ENCODE measurements at places on chromosomes 5 and 9.

- DNase-seq: no peak
Observed at GRCh38 chr9:93268551-93269314, 84.8 kb downstream of the WNK2 start.

- no peak for DNase-seq
Observed at GRCh38 chr9:68949271-68950000, 64.5 kb downstream of the PRKACG start.

GRCh38 chr5:151431666-151432065, 15.7 kb upstream of the SLC36A1 start:
- DNase-seq: no peak

GRCh38 chr5:137097203-137097602, 401.9 kb downstream of the SPOCK1 start:
- DNase-seq: no peak

DNA sequence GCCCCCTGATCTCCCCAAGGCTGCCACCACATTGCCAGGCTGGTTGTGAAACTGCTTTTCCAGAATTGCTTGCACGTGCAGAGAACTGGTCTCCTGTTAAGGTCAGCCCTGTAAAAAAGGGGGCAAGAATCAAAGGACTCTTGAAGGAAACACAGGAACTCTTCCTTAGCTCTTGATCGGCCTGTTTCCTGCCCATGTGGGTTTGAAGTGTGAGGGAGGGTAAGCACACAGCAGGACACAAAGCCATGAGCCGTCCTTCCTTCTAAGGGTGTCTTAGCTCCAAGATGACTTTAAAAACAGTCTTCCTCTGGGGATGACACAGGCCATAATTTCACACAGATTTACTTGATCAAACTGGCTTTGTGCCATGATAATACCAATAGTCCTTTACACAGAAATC, 36.1 kb downstream of the TEK start:
- DNase-seq: no peak

- no peak for DNase-seq
Observed at GRCh38 chr9:116372081-116372673, 218.6 kb downstream of the PAPPA start.

DNA sequence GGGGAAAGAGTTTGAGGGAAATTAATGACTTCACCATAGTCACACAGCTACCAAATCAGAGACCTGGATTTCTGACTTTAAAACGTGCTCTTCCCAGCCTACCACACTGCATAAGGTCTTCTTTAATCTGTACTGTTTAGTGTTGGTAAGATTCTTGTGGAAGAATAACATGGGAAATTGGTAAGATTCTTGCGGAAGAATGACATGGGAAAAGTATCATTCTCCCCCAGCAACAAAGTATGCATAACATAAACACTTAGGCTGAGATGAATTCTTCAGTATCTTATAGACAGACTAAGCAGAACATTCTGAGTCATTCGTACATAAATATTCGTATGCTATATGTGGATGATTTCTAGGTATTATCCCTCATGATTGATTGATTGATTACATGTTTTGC, 170.4 kb downstream of the FOCAD start:
- DNase-seq: no peak

GRCh38 chr5:173697931-173698579, 81.6 kb upstream of the BOD1 start:
- DNase-seq: no peak

DNA sequence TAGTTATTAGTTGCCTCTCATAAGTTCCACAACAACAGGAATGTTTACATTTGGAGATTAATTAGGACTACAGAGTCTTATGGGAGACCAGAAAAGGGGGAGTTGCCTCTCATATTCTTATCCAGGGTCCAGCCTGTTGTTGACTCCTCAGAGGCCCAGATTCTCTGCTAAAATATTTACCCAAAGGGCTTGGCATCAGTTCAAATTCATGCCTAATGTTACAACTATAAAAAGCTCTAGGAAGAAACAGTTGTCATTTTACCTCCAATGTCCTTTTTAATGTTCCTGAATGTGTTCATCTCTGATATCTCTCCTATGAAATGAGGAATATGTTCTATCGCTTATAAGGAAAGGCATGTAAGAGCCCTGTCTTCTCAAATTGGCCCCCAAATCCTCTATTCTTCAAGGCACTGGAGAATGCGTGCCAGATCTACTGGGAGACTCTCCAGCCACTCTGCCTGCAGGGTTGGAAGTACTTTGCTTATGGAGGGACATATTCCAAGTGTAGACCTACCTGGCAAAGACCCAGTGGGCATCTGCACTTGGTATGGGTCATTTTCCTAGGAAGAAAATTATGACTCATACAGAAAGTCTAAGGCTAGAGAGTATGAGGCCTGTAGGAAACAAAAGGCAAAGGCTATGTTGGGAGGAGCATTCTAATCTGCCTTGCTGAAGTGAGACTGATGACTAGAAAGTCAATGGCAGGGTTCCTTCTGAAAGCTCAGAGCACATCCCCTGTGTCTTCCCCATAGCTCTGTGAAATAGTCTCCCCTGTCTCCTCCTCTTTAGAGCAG, 192.6 kb downstream of the ESM1 start:
- no peak for DNase-seq

DNA sequence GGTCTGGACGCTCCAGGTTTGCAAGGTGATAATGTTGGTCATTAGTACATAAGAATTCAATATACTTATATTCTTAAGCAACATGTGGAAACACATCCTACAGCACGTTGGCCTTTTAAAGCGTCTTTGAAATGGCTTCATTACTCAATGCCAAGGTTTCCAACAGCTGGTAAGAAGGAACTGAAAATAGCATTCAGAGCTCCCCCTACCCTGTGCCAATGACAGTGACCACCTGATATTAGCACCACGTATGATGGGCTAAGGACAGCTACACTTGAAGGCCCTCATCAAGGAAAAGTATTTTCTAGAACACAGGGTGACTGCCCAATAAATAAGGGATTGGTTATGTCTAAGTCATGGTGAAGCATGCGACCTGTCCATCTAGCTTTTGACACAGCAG, 9.9 kb downstream of the ZNF622 start:
- DNase-seq: no peak

DNA sequence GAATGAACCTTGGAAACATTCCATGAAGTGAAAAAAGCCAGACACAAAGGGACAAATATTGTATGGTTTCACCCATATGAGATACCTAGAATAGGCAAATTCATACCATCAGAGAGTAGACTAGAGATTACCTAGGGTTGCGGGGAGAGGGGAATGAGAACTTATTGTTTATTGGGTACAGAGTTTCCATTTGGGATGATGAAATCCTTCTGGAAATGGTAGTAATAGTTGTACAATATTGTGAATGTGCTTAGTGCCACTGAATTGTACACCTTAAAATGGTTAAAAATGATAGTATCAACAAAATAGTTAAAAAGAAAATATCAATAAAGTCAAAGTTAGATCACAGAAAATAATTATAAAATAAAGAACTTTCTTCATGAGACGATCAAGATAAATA, 25.5 kb downstream of the CATSPER3 start:
- no peak for DNase-seq

DNA sequence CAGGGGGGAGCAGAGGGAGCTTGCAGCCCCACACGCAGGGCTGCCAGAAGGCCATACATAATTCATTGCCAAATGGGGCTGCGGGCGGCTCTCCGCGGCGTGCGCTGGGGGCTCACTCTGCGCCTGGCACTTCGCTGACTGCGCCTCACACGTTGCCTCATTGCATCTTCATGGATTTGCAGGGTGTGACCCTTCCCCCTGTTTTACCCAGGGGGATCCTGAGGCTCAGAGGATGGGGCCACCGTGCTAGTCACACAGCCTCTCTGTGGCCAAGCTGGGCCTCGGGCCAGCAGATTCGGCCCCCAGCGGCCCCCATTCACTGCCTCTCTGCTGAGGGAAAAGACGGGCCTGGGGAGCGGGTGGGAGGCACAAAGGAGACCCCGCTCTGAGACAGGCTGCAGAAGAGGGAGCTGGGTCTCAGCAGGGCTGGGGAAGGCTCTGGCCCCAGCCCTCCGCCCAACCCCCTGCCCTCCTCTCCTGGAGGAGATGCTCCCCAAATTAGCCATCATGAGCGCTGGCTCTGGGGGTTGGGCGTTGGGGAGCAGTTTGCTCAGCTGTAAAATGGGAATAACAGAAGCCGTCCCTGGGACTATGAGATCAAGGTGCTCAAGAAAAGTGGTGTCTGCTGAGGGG, 115.5 kb downstream of the C9orf50 start:
- no peak for DNase-seq

GRCh38 chr5:130871346-130872086, 293.5 kb downstream of the HINT1 start:
- peak; percentile 30 for DNase-seq

GRCh38 chr5:5381310-5381913, 41.1 kb upstream of the ICE1 start:
- DNase-seq: no peak

DNA sequence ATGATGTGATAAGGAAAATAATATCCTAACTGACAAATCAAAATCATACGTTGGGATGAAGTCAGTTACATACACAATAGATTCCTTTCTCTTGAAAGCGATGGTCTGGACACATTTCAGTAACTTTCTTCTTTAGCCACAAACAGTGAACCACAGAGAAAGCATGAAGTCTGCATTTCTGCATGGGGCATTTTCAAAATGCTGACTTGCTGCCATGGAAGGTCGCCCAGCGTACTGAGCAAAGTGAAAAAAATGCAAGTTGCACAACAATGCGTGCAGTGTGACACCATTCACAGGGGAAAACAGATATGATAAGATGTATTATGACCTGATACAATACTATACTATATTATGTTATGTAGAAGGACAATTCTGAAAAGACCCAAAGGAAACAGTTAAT, 146.3 kb downstream of the SNX18 start:
- no peak for DNase-seq

DNA sequence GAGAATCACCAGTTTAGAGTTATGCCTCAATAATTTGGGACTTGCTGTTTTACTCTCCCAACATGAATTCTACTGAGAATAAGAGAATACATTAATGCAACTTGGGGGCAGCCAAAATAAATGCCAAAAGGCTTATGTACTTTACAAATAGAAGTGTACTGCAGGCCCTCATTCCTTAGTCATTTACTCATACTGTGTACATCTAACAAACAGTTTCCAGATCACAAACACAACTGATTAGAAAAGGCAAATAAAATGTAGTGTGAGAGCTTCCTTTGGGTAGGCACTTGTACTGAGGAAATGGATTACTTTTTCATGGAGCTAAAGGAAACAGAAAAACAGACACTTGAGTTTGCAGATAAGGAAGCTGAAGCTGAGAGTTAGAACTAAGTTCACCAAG, 12.6 kb downstream of the ANKDD1B start:
- no peak for DNase-seq

DNA sequence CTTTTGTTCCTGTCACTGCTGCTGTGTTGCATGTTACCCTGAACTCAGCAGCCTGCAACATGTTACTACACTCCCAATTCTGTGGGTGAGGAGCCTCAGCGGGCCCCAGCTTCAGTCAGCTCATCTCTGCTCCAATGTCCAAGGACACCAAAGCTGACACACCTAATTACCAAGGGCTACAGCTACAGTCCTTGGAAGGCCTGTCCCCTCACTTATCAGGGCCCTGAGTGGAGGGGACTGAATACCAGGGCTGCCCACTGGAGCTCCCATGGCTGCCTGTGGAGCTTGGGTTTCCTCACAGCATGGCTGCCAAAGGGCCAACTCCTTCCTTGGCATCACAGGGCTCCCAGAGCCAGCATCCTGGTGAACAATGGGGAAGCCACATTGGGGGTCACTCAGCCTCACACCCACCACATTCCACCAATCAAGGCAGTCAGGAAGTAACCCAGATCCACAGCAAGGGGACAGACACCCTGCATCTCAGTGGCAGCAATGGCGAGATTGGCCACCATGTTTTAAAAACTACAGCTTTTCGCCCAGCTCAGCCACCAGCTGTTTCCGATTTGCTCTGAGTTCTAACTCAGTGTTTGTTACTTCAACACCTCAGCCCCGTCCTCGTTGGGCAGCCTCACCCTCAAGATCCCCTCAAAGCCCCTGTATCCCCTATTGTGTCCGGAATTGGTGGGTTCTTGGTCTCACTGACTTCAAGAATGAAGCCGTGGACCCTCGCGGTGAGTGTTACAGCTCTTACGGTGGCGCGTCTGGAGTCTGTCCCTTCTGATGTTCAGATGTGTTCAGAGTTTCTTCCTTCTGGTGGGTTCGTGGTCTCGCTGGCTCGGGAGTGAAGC, 18.9 kb downstream of the SEMA4D start:
- DNase-seq: no peak

- no peak for DNase-seq
Observed at GRCh38 chr5:113760486-113760885, 247.0 kb downstream of the YTHDC2 start.

Data from stimulated activated CD4-positive, alpha-beta T cell treated with anti-CD3 and anti-CD28 coated beads, Interleukin-15, amount 100 ng/mL, for 48 hours (primary cell).